Activated CD4-positive, alpha-beta T cell treated with anti-CD3 and anti-CD28 coated beads, Interleukin-2, amount 50 U/mL, for 1 hour (primary cell): ENCODE measurements at places on chromosomes 1 and 21.

GRCh38 chr1:213585402-213585801 lies 402.4 kb upstream of the PROX1 start:
- DNase-seq = no peak

- no peak for DNase-seq
These were observed 27.8 kb downstream of the ZBTB17 start for GRCh38 chr1:15948091-15948591.

GRCh38 chr21:45912611-45913417 lies 68.8 kb upstream of the COL6A1 start:
- DNase-seq = no peak

DNA sequence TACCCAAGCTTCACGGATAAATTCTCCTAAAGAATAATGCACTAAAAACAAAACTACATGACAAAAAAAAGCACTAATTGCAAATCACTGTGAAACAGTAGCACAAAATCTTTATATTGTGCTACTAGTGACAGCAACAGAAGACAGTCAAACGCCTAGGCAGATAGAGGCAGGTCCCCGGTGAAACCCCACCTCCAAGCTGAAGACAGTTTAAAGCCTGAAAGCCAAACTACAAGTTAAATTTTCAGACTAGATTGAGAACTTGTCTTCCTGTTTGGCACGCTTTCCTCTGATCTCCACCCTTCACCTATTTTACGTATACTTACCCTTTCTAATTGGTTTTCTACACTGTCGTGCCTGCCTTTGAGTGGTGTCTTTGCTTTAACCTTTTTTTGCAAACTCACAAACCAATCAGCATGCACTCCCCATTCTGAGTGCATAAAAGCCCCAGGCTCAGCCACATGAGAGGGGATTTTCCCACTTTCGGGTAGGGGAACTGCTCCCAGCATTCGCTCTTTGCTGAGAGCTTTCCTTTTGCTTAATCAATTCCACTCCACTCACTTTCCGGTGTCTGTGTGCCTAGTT lies 3.6 kb upstream of the BACH1 start:
- peak; percentile 23 for DNase-seq

DNA sequence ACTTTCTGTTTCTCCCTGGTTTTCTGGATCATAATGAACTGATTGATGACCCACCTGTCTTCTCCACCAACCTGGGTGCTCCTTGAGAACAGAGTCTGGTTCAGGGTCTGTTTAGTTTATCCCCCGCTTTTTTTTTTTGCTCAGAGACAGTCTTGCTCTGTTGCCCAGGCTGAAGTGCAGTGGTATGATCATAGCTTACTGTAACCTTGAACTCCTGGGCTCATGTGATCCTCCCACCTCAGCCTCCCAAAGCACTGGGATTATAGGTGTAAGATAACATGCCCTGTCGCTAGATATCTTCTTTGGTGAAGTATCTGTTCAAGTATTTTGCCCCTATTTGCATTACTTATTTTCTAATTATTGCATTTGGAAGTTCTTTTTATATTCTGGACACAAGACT lies 30.2 kb upstream of the CITED4 start:
- DNase-seq = no peak

- no peak for DNase-seq
These were observed 9.9 kb upstream of the SLAMF1 start for GRCh38 chr1:160656737-160657136.

DNA sequence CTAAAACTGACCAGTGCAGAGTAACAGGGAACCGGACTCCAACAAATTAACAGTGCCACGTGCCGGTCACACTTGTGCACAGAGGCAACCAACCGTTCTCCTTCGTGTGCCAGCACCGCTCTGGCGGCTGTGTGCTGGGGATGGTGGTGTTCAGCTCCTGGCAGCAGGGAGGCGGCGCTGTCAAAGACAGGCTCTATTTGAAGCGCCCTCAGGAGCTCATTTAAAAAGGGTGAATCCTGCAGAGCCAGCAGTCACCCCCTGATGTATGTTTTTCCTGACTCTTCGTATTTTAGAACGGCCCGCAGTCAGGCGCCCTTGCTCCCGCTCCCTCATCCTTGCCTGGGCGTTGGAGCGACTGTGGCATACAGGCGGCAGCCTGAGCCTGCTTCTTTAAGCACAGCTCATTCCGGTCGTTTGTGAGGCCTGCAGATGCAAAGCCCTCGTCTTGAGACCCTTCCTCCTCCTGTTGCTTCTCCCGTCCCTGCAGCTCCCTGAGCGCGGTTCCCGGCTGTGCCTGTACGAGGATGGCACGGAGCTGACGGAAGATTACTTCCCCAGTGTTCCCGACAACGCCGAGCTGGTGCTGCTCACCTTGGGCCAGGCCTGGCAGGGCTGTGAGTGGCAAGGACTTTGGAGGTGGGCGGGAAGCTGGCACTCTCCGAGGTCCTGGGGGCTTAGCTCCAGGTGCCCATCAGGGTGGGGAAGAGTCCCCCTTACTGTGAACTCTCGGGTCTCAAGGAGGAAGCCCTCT lies 1.1 kb downstream of the DFFB start:
- peak; percentile 8 for DNase-seq

- DNase-seq = no peak
These were observed 220.5 kb downstream of the KCNT2 start for GRCh38 chr1:196387766-196388165.

GRCh38 chr1:159012495-159012894 lies 2.8 kb downstream of the IFI16 start:
- peak; percentile 29 for DNase-seq

DNA sequence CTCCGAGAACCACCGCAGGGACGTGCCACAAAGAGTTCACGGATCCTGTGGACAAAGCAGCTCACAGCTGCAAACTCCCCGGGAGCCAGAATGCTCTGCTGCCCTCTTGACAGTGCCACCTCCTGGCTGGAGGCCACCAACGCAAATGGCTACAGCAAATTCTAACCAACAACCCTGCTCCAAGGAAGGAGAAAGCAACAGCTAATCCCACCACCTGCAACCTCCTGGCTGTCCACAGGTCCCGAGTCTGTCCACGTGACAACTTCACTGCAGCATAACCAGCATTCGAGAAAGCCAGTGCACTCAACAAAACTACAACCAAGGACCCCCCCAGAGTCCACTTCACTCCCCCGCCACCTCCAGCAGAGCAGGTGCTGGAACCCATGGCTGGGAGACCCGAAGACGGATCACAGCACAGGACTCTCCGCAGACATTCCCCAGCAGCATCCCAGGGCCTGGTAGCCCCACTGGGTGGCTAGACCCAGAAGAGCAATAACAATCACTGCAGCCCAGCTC lies 17.3 kb downstream of the POFUT2 start:
- DNase-seq = no peak
